ENCODE measurements at places on chromosomes 5 and 9.

GRCh38 chr5:91072881-91073280 lies 310.2 kb downstream of the ARRDC3 start:
- no peak for DNase-seq

- no peak for DNase-seq
Observed at GRCh38 chr5:162163663-162164062, 96.1 kb downstream of the GABRG2 start.

DNA sequence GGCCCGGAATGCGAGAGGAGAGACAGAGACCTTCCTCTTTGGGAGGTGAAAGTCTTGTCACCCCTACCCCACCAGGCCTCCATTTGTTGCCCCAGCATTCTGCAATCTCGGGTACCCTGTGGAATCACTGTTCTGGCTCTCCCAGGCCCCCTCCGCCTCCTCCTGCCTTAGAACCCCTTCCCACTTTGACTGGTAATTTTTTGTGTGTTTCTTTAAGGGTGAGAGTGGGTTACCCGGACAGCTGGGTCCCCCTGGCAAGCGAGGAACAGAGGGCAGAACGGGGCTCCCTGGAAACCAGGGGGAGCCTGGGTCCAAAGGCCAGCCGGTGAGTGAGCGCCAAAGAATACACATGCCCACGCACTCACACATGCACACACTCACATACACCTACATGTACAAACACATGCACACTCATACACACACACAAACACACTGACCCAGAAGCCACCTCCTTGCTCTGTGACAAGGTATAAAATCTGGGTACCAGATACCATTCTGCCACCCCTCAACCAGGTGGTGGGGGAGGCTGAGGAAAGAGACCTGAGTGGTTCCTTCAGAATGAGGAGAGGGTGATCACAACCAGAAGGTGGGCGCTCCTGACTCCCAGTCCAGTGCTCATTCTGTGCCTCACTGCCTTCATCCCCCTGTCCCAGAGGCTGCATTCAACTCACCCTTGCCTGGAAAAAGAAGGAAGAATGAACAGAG lies 30.9 kb upstream of the ORM1 start:
- DNase-seq = peak; percentile 37

DNA sequence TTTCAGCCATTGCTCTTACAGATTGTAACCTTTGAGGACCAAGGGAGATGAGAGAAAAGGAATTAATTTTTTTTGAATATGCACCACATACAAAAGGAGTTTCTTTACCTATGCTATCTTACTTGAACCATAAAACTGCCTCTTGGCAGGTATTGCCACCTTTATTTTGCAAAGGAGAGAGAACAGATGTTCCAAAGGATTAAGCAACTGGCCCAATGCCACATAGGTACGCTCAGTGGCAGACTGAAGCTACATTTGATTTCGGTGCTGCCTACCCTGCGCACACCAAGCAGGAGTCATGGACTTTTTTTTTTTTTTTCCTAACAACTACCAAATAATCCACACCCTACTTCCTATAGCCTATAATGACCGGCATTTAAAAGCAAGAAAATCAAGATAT lies 43.1 kb downstream of the SAXO1 start:
- DNase-seq = no peak

DNA sequence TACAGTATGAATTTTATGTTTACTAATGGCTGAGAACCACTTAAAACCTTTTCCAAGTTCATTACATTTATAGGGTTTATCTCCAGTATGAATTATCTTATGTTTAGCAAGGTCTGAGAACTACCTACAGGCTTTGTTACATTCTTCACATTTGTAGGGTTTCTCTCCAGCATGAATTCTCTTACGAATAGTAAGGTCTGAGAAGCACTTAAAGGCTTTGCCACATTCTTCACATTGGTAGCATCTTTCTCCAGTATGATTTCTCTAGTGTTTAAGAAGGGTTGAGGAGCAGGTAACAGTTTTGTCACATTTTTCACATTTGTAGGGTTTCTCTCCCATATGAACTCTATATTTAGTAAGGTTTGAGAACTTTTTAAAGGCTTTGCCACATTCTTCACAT lies 1127.4 kb downstream of the EFNA5 start:
- DNase-seq = no peak

DNA sequence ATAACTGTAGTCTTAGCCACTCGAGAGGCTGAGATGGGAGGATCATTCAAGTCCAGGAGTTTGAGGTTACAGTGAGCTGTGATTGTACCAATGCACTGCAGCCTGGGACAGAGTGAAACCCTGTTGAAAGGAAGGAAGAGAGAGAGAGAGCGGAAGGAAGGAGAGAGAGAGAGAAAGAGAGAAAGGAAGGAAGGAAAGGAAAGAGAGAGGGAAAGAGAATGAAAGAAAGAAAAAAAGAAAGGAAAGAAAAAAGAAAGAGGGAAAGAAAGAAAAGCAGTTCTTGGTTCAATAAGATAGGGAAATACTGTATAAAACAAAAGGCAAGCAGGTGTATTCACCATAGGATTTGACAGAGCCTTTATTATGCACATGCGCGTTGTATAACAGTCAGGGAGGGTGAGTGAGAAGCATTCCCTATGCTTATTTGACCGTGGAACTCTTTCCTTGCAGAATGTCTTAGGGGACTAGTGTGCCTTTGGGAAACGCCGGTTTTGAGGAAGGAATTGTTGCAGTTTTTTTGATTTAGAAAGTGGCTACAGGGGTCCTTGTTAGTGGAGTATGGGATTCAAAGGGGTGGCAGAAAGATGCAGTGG lies 42.0 kb downstream of the GSN start:
- no peak for DNase-seq

DNA sequence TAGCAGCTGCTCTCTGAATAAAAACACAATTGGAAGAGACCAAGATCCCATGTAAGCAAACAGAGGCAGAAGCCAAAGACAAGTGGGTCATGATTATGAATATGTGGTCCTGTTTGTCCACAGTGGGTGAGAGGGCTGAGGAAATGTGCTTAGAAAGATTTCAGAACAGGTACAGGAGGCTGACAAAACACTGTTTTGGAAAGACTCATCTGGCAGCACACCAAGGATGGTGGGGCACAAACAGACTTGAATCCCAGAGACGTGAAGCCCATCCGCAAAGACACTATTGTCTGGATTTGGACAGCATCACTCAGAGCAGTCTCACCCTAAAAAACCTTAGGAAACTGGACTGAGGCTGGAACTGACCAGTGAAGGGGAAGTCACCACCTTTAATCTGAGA lies 85.0 kb downstream of the ADRB2 start:
- DNase-seq = no peak

- DNase-seq = peak; percentile 14
Observed at GRCh38 chr9:127178686-127179632, 56.5 kb upstream of the ANGPTL2 start.

GRCh38 chr9:116873491-116873890 lies 186.4 kb downstream of the TRIM32 start:
- DNase-seq = no peak

DNA sequence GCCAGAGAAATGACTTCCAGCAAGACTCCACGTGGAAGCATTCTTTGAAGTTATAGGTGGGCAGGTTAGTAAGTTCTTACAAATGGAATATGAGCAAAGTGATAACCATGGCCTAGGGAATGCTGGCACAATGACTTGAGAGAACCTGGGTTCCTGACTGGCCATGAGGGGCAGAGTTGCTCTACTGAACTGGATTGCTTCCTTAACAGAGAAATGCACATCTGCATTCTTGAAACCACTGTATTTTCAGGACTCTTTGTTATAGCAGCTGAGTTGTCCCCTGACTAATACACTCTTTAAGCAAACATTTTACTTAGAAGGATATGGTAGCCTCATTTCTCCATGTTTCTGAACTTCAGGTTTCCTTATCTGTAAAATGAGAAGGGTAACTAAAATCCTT lies 108.3 kb upstream of the GNA14 start:
- no peak for DNase-seq

DNA sequence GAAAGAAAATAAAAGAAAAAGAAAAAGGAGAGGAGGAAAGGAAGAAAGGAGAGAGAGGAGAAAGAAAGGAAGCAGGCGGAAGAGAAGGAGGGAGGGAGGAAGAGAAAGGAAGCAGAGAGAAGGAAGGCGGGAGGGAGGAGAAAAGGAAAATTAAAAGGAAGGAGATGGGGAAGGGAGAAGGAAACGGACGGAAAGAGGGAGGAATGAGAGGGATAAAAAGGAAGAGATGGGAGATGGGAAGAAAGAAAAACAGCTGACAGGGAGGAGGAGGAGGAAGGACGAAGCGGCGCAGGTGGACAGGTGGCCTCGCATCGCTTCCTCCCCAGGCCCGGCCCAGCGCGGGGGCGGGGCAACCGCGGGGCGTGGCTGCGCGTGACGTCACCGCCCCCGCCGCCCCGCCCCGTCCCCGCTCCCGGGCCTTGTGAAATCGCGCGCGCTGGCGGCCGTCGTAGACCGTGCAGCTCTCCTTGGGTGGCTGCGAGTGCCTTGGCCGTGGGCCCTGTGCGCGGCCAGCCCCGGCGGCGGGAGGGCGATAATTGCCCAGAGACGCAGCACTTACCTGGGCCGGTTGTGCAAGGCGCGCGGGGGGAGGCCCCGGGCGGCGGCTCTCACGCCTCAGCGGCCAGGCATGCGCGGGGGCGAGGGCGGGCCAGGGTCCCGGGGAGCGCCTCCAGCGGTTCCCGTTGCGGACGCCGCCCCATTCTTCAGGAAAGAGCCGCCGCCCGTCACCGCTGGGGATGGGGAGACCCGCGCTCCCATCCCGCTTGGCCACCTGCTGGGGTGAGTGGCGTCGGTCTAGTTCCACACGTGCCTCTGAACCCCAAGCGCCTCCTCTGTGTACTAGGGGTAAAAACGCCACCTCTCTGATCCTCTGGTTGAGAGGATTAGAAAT lies 49.6 kb upstream of the FOXE1 start:
- DNase-seq = peak; percentile 61

DNA sequence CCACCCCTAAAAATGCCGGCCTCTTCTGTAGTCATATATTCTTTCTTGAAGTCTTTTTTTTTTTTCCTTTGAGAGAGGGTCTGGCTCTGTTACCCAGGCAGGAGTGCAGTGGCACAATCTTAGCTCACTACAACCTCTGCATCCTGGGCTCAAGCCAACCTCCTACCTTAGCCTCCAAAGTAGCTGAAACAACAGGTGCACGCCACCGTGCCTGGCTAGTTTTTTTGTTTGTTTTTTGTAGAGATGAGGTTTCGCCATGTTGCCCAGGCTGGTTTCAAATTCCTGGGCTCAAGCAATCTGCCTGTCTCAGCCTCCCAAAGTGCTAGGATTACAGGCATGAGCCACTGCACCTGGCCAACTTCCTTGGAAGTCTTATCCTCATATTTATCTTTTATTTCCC lies 19.1 kb downstream of the SREK1IP1 start:
- DNase-seq = no peak

DNA sequence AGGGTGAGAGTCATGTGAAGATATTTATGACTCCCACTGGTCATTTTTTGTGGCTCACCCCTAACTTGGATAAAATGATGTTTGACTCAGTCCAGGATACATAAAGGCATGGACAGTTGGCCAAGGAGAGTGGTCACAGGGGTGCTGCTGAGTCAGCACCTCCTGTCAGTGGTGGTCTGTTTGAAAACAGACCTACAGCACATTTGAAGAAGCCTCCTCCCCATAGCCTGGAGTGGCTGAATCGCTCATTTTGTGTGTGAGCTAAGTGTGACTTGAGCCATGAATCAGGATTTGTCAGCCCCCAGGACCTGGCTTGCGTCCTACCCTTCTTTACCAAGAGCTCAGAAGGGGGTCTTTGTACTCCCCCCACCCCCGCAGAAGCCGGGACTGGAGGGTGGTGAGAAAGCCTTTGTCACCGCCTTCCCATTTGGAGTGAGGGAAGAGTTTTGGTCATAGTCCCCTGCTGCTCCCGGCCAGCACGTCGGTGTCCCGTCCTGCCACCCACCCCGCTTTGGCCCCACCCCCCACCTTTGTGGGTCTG lies 35.6 kb downstream of the TRIO start:
- no peak for DNase-seq

DNA sequence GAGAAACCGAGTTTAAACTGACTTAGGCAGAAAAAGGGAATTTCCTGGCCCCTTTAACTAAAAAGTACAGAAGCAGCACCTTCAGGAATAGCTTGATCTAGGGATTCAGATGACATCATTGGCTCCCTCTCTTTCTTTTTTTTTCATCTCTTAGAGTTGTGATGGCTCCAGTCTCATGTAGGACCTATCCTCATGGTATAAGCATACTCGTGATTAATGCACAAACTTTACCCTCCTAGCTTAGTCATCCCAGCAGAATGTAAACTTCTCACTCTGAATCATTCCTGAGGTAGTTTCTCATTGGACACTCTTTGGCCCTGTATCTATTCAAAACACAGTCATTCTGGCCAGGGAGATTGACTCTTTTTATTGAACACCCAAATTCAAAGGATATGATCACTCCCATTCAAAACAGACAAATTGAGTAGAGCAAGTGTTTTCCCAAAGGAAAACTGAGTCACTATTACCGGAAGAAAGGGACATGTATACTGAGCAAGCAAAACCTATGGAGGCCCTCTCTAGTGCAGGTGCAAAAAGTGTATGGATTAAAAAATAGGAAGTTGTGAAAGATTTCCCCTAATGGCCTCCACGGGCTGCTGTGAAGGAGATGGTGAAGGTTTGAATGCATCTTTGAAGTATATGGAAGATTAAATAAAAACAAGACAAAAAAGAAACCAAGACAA lies 27.6 kb upstream of the SMIM23 start:
- DNase-seq = no peak

- DNase-seq = no peak
Observed at GRCh38 chr9:33919276-33919897, 102.4 kb downstream of the UBE2R2 start.

DNA sequence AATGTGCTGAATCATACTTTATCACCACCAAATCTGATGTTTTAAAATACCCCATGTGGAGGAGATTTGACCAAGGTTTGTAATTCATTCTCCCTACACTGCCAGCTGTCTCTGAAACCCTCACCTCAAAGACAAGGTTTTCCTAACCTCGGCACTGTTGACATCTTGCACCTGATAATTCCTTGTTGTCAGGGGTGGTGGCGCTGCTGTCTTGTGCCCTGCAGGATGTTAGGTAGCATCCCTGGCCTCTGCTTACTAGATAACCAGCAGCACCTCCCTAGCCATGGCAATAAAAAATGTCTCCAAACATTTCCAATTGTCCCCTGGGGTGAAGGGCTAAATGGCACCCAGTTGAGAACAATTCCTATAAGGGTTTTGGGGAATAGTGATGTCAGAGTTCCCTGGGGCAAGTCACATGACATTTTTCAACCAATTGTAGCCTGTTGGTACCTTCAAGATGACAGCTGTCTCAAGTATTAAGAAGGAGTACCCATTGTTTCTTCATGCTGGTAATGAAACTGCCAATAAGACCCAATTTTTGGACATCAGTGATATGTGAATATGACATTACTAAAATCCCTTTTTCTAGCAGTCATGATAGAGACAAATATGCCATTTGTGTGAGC lies 160.6 kb upstream of the PLCXD3 start:
- no peak for DNase-seq

- no peak for DNase-seq
Observed at GRCh38 chr9:74404620-74405019, 92.5 kb upstream of the RORB start.

GRCh38 chr9:74595286-74595685 lies 98.2 kb downstream of the RORB start:
- no peak for DNase-seq

GRCh38 chr9:27717991-27718390 lies 144.7 kb upstream of the C9orf72 start:
- no peak for DNase-seq
